H4 (cell line): ENCODE measurements at places on chromosomes 7 and 10. TPM values are rescaled to one million over a fixed set of nuclear protein-coding genes. Genes with fewer than 3 reads are reported as not detected.

SEPTIN7 gene
- total RNA-seq: 499 and 579 TPM in 2 replicates

MINDY4 gene
- total RNA-seq: 6.9 and 7.5 TPM in 2 replicates

ARMS2 gene
- total RNA-seq: not detected in 2 replicates

UBE2H gene
- 26.2 and 32.5 TPM in 2 replicates for total RNA-seq

SLC39A12 gene
- not detected in 2 replicates for total RNA-seq

TAS2R4 gene
- not detected in 2 replicates for total RNA-seq

ITIH5 gene
- 0.10 and 0.29 TPM in 2 replicates for total RNA-seq

C10orf62 gene
- not detected in 2 replicates for total RNA-seq

C7orf57 gene
- total RNA-seq: 0.06 and 0.08 TPM in 2 replicates

CTAGE8 gene
- total RNA-seq: 0.16 and 0.17 TPM in 2 replicates

DNA sequence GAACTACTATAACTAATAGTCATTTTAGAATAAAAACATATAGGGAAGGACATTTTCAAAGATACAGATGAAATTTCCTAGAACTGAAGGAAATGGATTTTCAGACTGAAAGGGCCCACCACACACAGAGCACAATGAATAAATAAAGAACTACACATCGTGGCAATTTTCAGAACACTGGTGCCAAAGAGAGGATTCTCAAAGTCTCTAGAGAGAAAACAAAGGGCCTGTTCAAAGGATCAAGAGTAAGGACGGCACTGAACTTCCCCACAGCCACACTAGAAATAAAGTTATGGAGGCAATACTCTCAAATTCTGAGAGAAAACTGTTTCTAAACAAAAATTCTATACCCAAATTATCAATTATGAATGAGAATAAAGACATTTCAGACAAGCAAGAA, 21.9 kb downstream of the NAPEPLD start:
- DNase-seq: no peak

- no peak for DNase-seq
Measured at GRCh38 chr10:121556455-121556854, 41.8 kb downstream of the FGFR2 start.

- peak; percentile 67 for DNase-seq
Measured at GRCh38 chr10:5293691-5294550, 70.8 kb upstream of the UCN3 start.

- no peak for DNase-seq
Measured at GRCh38 chr7:127978421-127978820, 52.8 kb downstream of the LRRC4 start.

DNA sequence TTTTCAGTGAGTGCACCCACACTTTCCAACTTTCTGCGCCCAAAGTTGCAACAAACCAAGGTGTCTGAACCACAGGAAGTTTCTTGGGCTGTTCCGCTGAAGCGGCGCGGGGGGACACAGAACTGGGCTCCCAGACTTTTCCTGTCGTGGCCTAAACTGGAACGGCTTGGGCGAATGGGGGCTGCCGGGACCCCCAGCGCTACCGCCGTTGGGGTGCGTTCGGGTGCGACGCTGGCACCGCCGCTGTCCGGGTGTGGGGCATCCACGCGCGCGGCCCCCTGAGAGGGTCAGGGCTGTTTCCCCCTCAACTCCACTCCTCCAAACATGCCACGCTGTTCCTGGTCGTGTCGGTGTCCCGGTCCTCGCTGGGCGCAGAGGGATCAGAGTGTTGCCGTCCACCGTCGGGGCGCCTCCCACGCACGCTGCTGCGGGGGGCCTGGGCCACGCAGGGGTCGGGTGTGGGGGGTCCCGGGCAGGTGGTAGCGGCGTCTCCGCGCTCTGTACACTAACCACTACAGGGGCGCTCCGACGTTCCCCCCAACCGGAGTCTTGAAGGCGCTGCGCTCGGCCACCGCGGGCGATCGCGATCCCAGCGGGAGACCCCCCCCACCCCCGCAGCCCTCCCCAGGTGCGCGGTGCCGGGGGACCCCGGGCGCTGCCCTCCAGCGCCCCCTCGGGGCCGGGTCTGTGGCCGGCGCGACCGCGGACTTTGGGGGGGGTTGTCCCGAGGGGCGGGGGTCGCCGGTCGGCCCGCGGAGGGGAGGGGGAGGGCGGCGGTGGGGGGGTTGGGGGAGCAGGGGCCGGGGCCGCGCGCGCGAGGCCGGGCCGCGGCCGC, 2.2 kb upstream of the CUX1 start:
- no peak for DNase-seq

GRCh38 chr7:129790136-129790535, 162.6 kb downstream of the UBE2H start:
- DNase-seq: no peak

DNA sequence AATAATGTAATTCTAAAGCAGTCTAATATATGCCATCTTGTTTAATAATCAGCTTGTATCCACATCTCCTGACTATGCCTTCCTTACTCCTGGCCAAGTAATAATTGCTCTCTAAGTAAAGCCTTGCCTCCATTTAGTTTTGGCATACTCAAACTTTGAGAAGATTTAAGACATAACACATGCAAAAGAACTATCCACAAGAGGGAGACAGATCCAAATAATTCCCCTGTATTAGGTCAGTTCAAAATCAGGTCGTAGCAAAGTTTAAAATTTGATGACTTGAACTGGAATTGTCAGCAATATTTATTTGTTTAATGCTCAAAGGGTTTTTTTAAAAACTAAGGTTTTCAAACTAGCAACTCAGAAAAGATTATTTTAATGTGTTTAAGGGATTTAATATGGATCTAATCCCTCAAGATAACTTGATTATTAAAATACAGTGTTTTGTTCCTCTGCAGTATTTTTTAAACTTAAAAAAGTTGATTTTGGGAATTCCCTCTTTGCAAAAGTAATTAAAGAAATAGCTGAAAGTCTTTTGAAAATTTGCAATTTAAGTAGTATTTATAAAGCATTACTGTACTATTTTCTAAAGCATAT, 95.3 kb downstream of the HDAC9 start:
- peak; percentile 75 for DNase-seq

DNA sequence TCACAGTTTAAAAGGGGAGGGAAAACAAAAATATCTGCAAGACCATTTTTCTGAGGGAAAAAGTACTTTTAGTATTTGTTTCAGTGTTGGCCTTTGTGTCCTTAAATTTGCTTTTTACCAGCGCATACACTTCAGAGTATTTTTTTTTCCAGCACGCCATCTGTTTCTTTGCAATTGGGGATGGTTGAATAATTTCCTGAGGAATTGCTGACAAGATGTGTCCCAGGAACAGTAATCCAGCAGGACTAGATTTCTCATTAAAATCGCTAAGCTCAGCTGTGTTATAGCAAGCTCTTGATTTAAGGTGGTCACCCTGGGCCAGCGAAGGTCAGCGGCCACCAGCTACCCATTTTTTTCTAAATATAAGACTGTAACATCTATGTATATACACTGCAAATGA, 156.9 kb upstream of the RHOBTB1 start:
- DNase-seq: no peak

DNA sequence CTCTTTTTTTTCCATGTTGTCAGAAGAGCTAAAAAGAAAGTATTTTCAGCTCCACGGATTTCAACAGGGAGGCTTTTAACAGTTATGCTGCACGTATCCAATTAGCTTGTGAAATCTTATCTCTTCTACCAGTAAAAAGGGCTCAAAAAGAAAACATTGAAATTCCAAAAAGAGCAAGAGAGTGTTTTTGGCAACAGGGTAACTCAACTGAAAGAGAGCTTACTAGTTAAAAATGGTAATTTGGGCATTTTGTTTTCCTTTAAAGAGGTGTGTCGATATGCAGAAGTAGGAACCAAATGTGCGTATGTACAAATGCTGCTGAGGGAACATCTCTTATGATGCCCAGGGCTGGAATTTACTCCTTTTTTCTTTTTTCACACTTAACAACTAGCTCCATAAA, 292.8 kb downstream of the PRKG1 start:
- DNase-seq: no peak

DNA sequence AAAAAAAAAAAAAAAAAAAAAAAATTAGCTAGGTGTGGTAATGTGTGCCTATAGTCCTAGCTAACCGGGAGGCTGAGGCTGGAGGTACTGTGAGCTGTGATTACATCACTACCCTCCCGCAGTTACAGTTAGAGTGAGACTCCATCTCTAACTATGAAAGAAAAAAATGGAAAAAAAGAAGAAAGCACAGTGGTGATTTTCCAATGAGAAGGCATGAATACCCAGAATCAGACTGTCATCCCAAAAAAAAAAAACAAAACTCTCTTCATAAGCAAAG, 269.9 kb upstream of the MKLN1 start:
- DNase-seq: peak; percentile 31

DNA sequence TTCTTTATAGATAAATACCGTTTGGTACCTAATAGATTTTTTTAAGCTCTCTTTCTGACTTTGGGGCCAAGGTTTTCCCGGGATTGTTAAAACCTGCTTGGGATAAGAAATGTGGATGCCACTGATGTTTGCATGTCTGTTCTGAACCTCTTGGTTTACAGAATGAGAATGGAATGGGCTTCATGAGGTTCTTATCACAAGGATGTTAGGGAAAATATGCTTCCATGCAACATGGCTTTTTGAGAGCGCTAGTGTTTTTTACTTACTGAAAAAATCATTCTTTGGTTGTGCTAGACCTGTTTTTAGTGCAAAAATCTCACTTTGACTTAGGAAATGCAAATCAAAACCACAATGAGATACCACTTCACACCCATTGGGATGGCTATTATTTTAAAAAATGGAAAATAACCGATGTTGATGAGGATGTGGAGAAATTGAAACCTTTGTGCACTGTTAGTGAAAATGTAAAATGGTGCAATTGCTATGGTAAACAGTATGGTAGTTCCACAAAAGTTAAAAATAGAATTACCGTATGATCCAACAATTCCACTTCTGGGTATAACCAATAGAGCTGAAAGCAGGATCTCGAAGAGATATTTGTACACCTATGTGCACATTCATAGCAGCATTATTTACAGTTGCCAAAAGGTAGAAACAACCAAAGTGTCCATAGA, 38.9 kb downstream of the TSPAN14 start:
- DNase-seq: no peak

- DNase-seq: no peak
Measured at GRCh38 chr7:117185124-117185523, 137.7 kb downstream of the WNT2 start.

DNA sequence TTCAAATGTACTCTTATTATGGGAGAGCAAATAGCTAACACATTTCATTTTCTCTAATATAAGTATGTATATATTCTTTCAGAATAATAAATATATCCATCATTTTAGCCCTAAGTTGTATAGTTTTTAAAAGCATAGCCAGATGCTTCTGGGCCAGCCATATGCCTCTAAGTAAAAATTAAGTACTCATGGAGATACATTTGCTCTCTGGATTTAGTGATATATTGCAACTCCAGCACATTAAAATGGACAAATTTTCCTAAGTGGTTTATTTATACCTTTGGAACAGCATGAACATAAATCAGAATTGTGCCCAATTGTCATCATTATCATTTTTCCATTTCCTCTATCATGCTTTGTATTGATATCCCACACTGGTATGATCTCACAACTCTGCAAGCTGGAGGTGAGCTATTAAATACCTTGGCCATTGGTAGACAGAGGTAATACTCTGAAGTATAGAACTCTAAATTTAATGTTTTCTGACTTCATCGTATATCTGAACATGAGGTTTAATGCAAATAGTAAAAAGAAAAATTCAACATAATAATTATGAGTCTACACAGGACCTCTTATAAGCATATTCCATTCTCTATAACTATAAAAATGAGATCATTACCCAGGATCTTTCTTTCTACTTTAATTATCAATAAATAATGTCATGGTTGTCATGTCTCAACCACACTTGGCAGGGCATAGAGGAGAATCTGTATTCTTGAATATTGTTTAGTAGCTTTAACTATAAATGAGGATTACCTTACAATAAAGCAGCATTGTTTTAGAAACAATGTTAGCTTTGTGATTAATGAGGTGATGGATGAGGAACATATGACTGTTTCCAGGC, 90.8 kb downstream of the AGMO start:
- DNase-seq: no peak

GRCh38 chr7:37718585-37718984, 35.0 kb downstream of the GPR141 start:
- no peak for DNase-seq

DNA sequence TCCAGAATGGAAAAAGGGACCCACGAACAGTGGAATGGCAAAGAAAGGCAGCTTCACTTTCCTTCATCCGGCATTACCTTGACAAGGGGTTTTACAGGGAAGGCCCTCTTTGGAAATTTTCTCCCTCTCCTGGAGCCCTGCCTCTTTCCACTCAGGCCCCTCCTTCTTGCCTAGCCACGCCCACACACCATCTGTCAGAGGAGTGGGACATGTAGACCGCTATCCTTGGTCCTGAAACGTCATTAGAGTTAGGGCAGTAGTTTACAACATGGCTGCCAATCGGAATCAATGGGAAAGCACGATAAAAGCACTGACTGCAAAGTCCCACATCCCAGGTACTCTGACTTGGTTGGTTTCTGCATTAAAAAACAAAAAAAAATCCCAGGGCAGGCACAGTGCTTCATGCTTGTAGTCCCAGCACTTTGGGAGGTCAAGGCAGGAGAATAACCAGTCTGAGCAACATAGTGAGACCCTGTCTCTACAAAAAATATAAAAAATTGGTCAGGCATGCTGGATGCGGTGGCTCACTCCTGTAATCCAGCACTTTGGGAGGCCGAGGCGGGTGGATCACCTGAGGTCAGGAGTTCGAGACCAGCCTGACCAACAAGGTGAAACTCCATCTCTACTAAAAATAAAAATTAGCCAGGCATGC, 96.4 kb downstream of the MARCHF5 start:
- peak; percentile 39 for DNase-seq

GRCh38 chr7:7099584-7100014, 82.7 kb upstream of the C1GALT1 start:
- peak; percentile 100 for DNase-seq

GRCh38 chr7:3120513-3120912, 76.8 kb upstream of the CARD11 start:
- DNase-seq: no peak

DNA sequence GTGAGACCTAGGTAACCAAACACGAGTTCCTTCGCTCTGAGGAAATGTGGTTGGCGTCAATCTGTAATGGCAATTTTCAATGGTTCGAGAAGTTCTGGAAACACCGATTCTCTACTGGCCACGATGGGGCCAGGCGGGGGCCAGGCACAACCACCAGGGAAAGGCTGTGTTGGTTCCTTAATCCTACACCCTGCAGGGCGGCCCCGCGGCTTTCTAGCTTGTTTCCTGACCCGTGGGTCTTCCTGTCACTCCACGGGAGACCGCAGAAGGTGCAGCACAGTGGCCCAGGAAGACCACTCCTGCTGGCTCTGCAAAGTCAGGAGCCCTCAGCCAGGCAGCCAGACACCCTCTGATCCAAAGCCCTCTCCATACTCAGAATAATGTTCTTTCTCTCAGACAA, 113.4 kb downstream of the FGFR2 start:
- DNase-seq: no peak

DNA sequence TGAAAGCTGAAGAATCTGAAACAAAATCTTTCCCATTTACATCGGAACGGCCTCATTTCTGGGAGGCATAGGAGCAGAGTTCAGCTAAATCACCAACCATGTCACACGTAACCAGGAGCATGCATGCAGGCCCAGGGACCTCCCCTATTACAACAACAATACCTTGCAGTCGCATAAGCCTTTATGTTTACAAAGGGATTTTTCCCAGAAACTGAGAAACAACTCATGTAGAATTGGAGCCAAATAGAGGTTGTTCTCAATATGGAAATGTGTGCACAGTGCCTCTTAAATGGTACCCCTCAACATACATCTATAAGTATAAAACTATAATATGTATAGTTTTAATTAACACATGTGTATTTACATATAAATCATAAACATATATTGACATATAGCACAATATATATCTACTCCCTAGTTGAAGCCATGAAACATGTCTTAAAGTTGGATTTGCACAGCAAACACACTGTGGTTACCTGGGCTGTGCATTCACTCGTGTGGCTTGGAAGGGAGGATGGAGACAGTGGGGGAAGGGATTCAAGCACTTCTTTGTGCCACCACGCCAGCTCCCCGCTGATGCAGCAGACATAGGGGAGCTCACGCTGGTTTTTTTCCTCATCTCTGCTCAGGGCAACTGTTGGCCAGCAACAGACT, 35.0 kb upstream of the DGKI start:
- no peak for DNase-seq
